ENCODE measurements at places on chromosomes 7 and 10.

DNA sequence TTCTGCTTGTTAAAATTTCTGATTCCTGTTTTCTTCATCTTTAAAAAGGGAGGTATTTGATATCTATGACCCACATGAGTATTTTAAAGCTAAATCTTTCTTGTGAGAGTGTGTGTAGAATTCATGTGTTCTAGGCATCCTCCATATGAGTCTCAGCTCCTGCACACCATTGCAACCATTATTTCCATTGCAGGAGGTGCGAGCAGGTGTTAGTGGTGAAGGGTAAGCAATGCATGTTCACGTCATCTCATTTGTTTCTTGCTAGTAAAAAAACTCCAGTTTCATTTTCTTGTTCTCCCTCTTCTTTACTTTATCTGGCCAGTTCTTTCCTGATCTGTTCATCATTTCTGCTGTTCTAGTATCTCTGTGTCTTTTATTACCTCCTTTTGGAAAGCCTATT, 100.5 kb downstream of the ADRA2A start:
- DNase-seq: no peak

DNA sequence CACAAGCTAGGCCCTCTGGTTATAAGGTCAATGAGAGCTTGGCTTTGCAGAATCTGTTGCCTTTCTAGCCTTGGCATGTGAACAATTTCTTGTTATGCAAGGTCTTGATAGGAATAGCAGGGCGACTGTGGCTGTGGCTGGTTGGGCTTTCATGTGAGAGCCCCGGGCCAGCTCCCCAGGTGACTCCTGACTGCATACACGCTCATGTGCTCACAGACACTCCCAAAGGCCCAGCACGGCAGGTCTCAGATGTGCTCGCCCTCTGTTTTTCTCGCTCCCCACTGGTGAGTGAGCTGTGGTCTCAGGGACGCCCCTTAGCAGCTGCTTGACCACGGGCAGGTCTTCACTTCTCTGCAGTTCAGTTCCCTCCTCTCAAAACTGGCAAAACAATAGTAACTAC, 37.1 kb upstream of the ZNF32 start:
- no peak for DNase-seq

- DNase-seq: no peak
Measured at GRCh38 chr10:79431428-79431827, 14.0 kb downstream of the ZCCHC24 start.

DNA sequence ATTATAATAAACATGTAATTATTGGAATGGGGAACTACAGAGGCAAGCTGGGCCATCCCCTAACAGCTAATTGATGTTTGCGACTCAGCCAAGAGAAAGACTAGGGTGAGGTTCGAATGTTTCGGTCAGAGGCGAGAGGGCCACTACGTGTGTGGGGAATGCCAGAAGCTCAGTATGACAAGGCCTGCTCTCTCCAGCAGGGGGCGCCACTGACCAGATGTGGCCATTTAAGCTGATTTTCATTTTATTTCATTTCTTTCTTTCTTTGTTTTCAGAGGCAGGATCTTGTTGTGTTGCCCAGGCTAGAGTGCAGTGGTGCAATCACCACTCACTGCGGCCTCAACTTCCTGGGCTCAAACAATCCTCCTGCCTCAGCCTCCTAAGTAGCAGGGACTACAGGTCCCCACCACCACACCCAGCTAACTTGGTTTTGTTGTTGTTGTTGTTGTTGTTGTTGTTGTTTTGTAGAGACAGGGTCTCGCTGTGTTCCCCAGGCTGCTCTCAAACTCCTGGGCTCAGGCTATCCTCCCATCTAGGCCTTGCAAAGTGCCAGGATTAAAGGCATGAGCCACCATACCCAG, 38.1 kb downstream of the TMEM130 start:
- DNase-seq: no peak

DNA sequence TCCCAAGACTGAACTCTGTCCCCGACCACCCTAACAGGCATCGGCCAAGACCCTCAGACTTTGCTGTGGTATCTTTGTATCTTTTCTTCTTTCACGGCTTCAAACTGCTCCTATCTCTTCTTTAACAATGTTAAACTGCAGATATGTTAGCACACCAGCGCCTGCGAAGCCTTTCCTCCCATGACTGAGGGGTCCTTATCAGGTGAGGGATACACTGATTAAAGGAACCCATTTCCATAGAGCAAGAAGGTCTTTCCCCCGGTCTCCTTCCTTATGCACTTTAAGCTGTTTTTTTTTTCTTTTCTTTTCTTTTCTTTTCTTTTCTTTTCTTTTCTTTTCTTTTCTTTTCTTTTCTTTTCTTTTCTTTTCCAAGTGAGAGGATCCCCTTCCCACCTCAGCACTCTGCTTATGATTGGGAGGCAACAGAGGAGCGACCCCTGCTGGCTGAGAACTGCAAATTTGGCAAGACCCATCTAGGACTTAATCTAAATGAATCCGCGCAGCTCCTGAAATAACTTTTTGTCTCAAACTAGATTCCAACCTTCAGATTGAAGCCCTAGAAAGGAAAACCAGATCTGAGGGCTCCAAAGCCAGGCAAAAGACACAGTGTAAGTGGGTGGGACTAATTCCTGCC, 109.9 kb downstream of the ITGB8 start:
- no peak for DNase-seq

GRCh38 chr7:55775051-55775420, 87.5 kb downstream of the SEPTIN14 start:
- DNase-seq: no peak

GRCh38 chr7:92872701-92873100, 36.3 kb upstream of the CDK6 start:
- DNase-seq: no peak

GRCh38 chr7:151708610-151709009, 168.3 kb downstream of the PRKAG2 start:
- no peak for DNase-seq

- no peak for DNase-seq
Measured at GRCh38 chr10:11205030-11205772, 187.5 kb downstream of the CELF2 start.

GRCh38 chr10:124707551-124707950, 36.6 kb downstream of the FAM53B start:
- DNase-seq: no peak
